ENCODE measurements at places on chromosomes 3 and 15. TPM values are rescaled to one million over a fixed set of nuclear protein-coding genes. Genes with fewer than 3 reads are reported as not detected.

DNA sequence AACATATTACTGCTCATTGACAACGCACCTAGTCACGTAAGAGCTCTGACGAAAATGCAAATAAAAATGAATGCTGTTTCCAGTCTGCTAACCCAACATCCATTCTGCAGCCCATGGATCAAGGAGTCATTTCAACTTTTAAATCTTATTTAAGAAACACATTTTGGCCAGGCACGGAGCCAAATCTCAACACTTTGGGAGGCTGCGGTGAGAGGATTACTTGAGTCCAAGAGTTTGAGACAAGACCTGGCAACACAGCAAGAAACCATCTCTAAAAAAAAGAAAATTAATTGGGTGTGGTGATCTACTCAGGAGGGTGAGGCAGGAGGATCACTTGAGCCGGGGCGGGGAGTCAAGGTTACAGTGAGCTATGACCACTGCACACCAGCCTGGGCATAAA lies 22.4 kb upstream of the TM4SF19 start:
- DNase-seq, result no peak

DNA sequence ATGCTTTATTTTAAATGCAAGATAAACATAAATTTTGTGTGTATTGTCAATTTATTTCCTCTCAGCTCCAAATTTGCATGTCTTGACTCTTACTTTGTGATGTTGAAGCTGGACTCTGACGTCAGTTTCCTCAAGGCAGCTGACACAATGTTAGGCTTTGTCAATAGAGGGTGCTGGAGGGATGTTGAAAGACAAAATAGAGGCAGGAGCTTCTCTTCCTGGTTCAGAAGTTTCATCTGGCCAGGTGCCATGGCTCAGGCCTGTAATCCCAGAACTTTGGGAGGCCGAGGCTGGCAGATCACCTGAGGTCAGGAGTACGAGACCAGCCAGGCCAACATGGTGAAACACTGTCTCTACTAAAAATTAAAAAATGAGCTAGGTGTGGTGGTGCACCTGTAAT lies 408.6 kb downstream of the GBE1 start:
- DNase-seq, result no peak

- DNase-seq, result no peak
Observed at GRCh38 chr3:71478568-71478967, 105.0 kb downstream of the FOXP1 start.

GRCh38 chr3:190008432-190008831 lies 112.3 kb downstream of the P3H2 start:
- DNase-seq, result no peak

GRCh38 chr3:194138732-194139070 lies 2.8 kb downstream of the HES1 start:
- DNase-seq, result no peak

DNA sequence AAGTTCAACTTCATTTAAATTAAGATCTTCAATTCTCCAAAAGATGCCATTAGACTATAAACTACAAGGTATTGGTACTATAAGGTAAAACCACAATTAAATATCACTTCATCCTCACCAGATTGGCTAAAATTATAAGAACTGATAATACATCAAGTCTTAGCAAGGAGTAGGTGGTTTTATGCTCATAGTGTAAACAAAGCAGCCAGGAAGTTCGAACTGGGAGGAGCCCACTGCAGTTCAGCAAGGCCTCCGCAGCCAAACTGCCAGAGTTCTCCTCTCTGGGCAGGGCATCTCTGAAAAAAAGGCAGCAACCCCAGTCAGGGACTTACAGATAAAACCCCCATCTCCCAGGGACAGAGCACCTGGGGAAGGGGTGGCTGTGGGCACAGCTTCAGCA lies 91.6 kb upstream of the SETMAR start:
- DNase-seq, result no peak

- DNase-seq, result no peak
Observed at GRCh38 chr3:82558081-82558480, 796.6 kb upstream of the GBE1 start.

- DNase-seq, result no peak
Observed at GRCh38 chr3:159632851-159633250, 355.8 kb upstream of the IL12A start.

GRCh38 chr3:69539134-69539533 lies 153.2 kb upstream of the FRMD4B start:
- DNase-seq, result no peak

DNA sequence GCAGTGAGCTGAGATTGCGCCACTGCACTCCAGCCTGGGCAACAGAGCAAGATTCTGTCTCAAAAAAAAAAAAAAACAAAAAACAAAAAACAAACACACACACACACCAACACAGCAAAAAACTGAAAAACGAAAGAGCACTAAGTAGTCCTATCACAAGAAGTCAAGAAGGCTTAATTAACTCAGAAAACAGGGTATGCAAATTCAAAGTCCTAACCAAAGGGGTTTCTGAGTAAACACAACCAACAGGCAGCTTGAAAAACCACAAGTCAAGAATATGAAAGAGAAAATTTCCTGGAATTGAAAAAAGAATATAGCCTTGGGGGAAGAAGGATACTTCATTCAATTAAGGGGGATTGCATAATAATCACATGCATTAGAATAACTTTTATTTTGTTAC lies 37.7 kb upstream of the PARP14 start:
- DNase-seq, result no peak

P4HTM gene
- 34.4 TPM for total RNA-seq

COL7A1 gene
- 0.98 TPM for total RNA-seq

TMCO5A gene
- not detected for total RNA-seq

CLDN18 gene
- total RNA-seq, result not detected

LRRIQ4 gene
- total RNA-seq, result 0.29 TPM

Measured in activated B cell treated with CpG ODN at 0.5 μM for 24 hours (primary cell).